SK-N-DZ (cell line): ENCODE measurements at places on chromosomes 1 and 21.

GRCh38 chr1:19804831-19805251 is 5.1 kb upstream of the TMCO4 start:
- DNase-seq: no peak

GRCh38 chr1:180522213-180522515 is 19.8 kb upstream of the ACBD6 start:
- no peak for DNase-seq

DNA sequence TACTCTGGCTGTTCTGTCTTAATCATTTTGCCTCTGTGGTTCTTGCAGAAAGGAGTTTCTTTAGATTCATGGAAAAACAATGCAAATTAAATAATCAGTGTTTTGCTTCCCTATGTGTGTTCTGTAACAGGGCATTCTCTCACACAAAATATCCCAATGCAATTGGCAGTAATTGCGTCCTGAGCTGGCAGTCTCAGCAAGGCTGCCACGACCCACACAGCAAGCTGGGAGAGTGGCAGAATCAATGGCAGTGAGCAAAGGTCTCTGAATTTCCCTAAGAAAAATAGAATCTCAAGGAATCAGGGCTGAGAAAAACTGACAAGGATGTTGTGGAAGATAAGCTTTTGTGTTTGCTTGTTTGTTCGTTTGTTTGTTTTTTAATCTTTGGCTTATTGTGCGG is 198.1 kb upstream of the ST6GALNAC5 start:
- no peak for DNase-seq

DNA sequence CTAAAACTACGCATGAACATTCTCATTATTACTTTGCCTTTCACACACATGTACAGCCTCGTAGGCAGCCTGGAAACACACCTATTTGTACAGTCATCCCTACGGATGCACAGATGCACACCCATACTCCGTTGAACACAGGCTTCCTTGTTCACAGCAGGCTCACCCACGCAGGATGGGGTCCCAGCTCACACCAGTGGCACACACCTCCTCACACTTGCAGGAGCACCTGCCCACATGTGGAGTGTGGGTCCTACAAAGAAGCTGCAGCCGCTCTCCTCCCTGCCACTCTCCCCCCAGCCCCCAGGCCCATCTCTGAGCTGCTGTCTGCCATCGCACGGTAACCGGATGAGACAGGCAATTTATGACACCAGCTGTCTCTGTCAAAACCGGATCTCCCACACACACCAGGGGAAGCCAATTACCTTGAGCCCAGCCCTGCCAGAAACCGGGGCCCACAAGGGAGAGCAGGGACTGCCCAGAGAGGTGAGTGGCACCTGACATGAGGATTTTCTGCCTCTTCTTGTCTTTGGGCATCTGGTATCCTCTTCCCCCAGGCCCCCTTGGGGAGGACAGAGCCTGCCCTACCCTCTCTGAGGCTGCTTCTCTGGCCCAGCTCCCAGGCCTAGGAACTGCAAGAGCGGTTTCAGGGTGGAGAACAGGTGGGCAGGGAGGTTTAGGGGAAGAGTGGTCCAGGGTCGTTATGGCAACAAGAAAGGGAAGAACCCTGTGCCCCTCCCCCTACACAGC is 175.4 kb downstream of the IGSF21 start:
- DNase-seq: peak; percentile 8

DNA sequence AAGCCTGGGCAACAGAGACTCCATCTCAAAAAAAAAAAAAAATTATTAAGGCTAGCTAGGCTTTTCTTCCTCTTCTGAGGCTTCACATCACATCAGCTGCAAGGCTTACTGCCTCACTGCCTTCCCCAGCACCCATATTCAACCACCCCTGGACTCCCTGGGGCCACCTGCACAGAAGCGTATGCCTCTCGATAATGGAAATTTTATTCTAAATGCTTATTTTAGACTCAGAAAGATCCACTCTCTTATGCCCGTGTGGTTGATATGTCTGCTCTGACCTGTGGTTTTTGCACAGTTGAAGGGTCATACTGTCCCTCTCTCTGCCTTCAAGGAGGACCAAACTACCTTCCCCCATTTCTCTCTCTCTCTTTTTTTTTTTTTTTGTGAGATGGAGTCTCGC is 1.5 kb upstream of the FCRLA start:
- DNase-seq: no peak

DNA sequence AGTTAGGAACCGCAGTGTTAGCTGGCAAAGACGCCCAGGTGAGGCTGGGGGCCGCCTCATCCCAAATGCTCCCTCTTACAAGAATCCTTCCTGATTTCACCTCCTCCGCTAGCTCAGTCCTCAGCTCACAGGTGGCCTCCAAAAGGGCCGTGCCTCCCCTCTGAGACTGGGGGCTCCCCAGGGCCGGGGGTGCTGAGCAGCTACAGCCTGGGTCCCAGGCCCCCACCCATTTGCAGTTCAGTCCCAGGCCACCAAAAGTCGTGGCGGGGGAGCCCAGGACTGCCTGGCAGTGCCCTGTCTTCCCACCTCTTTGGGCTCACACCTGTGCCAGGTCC is 29.6 kb downstream of the RNU1-1 start:
- DNase-seq: no peak

DNA sequence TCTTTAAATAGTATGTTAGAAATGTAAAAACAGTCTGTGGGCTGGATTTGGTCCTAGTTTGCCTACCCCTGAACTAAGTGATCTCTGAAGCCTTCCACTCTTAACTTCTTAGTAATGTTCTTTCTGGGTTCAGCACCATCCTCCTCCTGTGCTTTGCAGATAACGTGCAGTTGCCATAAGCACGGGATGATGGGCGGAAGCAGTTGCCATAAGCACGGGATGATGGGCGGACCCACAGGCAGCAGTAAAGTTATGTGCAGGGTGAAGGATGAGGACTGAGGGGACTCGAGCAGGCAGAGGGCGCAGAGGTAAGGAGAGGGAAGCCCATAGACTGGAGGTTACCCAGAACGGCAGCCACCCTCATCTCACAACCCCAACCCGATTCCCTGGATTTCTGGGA is 25.6 kb downstream of the GPA33 start:
- no peak for DNase-seq

DNA sequence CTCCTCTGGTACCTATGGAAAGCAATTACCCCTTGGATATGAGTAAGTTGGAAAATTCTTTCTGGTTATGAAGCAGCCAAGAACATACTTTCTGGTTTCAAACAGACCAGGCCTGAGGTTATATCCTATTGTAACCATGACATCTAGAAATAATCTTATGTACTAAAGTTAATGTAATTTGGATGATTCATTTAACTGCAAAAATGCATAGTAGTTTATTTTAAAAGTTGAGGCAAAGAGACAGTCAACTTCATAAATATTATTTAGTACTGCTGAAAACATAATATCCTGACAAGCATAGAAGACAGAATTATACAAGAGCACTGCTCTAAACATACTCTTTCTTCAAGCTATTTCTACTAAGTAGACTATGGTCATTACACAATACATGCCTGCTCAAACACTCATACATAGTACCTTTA is 25.5 kb downstream of the ODF2L start:
- no peak for DNase-seq

- no peak for DNase-seq
These were observed 43.0 kb downstream of the TMEM53 start for GRCh38 chr1:44631333-44631646.

GRCh38 chr1:26318338-26319064 is 743 bp downstream of the CD52 start:
- no peak for DNase-seq

- no peak for DNase-seq
These were observed 248.5 kb downstream of the GPR52 start for GRCh38 chr1:174696026-174696821.

DNA sequence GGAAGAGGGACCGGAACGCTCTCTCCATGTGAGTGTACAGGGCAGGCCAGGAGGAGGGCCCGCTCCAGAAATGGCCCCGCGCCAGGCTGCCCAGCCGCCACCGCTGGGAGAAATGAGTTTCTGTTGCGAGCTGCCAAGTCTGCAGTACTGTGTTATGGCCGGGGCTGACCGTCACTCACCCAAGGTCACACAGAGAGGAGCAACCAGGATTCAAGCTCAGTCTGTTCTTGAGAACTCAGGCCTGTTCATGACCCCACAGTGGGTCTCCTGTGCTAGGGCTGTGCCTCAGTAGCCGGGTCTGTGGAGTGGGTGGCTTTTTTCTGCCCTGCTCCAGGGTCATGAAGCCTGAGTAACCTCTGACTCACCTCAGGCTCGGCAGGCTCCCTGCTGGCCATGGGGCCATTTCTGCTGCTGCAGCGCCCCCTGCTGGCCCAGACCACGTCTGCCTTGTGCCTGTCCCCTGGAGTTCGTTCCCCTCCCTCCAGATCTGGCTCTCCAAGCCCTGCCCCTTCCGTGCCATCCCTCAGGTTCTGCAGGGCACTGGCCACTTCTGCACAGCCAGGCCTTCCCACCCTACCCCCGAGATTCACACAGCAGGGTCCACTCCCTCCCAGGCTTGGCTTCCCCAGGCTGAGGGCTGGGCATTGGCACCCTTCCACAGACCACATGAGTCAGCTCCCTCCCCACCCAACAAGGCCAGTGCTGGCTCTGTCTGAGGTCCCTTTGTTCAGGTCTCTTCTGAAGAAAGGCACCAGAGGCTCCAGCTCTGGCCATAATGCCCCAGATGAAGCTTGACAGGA is 51.8 kb downstream of the EDN2 start:
- DNase-seq: peak; percentile 56
